Kidney (tissue), 22 donors: ENCODE measurements at places on chromosomes 5 and 9.

GRCh38 chr9:22332202-22332601 is 114.4 kb upstream of the DMRTA1 start:
- DNase-seq = no peak

DNA sequence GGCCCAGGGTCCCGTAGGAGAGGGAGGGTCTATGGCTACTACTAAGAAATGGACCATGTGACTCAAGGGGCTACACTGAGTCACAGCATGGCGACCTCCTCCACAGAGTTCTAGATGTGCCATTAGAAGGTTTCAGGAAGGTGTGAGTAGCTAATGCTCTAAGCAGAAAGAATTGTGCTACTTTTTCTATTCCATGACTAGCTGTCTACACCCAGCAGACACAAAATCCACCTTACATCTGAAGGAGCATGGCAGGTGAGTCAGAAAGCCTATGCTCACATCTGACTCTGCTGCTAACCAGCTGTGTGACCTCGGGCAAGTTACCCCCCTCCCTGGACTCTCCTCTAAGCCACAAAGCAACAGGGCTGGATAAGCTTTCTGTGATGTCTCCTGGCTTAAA is 14.4 kb upstream of the MEIKIN start:
- no peak for DNase-seq

DNA sequence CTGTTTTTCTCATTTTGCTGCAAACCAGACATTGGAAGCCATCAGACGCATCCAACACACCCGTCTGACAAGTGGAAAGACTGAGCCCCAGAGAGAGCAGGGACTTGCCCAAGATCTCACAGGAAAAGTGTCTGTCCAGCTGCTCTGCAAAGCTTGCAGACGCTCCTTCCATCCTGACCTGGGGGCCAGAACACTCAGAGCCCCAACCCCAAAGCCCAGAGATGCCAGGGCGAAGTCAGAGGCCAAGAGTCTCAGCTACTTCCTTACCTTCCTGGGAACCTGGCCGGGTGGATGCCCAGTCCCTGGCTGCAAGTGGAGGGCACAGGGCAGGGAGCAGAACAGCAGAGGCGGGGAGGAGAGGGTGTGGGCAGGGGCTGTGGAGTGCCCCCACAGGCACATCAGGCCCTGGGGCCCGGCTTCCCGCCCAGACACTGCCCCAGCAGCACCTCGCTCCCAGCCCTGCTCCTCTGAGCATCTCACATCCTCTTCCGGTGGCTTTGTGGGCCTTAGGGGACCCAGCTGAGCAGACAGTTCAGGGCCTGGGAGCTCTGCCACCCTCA is 9.7 kb upstream of the RALGDS start:
- no peak for DNase-seq

DNA sequence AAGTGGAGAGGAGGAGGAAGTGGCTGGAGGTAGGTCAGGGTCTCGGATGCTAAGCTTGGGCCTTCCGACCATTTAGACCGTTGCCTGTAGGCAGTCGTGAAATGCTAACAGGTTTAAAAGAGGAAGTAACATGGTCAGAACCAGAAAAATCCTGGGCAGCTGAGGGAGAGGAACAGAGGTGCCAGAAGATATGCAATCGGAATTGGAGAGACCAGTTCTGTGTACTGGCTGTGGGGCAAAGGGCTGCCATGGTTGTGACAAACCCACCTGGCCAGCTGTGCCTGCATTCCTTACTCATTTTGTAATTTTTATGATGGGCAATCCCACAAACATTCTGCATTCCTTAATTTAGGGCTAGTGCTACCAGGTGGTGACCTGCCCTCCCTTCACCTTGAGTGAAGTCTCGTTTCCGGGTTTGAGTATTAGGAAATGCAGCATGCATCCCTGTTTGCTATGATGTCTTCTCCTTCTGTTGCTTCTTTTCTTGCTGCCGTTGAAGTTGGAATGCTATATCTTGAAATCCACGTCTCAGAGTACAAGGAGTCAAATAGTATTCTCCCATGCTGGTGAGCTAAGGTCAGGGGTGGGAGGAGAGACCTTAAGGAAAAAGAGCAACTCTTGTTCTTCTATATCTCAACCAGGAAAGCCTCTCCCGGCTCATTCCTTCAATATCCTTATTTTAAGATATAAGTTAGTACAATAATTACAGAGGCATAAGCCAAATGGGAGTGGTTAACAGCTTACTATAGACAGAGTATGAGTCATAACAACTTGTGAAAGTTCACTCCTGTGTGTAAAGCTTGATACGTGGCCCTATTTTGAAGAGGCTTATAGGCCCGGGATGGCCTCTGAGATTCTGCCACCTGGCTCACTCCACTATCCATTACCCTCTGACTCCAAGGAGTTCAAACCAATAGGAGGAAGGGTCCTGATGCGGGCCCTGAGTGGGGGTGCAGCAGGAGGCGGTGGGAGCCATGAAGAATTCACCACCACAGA is 37.0 kb downstream of the B4GALT1 start:
- no peak for DNase-seq

DNA sequence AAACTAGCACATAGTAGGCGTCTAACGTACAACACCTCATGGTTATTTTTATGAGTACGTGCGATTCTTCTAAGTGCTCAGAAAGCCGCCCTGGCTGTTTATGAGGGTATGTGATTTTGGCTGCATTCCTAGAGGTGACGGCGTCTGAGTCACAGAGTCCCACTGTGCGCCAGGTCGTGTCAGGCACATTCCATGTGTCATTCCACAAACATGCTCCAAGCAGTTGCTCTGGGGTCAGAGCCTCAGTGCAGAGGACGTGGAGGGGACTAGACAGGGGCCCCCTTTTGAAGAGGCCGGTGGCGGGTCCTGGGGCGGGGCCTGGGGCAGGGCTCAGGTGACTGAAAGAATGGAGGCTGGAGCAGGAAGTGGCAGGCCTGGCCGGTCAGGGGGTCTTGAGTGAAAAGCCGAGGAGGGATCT is 51.9 kb downstream of the NEK6 start:
- DNase-seq = no peak

DNA sequence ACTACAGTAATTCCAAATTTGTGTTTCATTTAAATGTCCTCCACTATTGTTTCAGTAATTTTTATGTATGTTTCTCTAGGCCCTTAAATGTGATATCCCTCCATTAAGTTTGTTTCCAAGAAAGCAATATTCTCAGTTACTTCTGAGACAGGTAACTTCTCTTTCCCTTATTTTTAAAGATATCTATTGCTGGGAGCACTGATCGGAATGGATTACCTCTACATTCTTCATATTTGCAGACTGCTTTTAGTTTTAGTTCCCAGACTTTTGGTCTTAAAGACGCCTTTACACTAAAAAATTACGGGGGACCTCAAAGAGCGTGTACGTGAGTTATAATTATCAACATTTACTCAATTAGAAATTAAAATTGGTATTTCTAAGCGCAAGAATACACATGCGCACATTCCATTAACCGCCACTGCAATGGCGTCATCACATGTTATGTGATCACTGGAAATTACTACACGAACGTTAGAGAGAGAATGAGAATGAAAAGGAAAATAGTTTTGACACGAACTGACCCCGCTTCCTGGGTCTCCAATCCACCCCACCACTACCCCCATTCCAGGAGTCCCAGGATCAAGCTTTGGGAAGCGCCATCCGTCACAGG is 519 bp upstream of the RAD50 start:
- no peak for DNase-seq

- no peak for DNase-seq
These were observed 21.6 kb downstream of the ANKRD33B start for GRCh38 chr5:10585518-10585915.

DNA sequence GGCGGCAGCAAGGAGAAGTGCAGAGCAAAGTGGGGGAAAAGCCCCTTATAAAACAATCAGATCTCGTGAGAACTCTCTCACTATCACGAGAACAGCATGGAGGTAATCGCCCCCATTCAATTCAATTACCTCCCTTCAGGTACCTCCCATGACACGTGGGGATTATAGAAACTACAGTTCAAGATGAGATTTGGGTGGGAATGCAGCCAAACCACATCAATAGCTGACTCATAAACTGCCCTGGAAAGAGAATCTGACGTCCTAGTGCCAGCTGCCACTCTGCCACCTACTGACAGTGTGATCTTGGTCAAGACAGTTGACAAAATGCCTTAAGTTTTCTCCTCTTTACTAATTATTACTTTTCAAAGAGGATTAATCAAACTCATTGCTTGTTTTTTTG is 128.3 kb downstream of the GPBP1 start:
- no peak for DNase-seq

DNA sequence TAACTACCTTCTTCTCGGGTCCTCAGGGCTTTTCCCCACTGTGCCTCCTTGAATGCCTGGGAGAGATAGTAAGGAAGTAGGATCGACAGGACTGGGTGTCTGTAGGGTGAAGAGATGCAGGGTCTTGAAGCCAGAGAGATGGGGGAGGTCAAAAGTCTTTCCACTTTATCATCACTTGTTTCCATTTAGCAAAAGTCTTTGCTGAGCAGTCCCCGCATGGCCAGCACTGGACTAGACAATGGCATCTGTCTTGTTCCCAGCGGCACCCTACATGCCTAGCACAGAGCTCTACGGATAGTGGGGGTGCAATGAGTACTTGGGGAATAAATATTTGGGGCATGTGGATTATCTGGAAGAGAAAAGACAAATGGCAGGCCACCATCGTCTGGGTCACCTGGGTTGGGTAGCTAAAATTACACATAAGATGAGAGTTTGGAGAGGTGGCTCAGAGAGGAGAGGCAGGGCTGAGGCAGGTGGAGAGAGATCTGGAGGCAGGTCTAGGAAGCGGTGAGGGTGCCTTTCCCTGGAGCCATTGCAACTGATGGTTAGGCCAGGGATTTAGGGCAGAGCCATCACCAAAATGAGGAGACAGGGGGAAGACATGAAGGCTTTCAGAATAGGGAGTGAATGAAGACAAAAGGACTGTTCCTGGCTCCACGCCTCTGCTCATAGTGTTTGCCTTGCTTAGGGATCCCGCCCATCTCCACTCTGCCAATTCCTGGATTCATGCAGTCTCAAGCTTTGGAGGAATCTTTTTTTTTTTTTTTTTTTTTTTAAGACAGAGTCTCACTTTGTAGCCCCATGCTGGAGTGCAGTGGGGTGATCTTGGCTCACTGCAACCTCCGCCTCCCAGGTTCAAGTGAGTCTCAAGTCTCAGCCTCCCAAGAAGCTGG is 250.8 kb upstream of the KLF4 start:
- DNase-seq = no peak

GRCh38 chr5:170148430-170149205 is 42.9 kb downstream of the FOXI1 start:
- DNase-seq = no peak

- DNase-seq = peak; percentile 71
These were observed 744 bp downstream of the OTULIN start for GRCh38 chr5:14665101-14665822.

- no peak for DNase-seq
These were observed 1111.9 kb downstream of the MAT2B start for GRCh38 chr5:164617290-164617689.

DNA sequence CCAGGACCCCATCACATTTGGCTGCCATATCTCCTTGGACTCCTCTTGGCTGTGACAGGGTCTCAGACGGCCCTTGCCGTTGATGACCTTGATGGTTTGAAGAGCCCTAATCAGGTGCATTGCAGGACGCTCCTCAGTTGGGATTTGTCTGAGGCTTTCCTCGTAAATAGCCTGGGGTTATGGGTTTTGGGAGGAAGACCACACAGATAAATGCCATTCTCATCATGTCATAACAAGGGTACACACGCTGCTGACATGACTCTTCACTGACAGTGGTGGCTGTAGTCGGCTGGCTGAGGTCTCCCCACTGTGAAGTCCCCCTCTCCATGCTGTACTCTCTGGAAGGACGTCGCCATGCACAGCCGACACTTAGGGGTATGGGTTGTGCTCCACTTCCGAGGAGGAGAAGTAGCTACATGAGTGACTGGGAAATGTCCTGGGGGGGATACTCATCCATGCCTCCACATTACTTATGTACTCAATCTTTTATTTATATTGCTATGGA is 42.9 kb upstream of the SPTLC1 start:
- DNase-seq = no peak

GRCh38 chr5:116942622-116943021 is 368.0 kb upstream of the SEMA6A start:
- DNase-seq = no peak

DNA sequence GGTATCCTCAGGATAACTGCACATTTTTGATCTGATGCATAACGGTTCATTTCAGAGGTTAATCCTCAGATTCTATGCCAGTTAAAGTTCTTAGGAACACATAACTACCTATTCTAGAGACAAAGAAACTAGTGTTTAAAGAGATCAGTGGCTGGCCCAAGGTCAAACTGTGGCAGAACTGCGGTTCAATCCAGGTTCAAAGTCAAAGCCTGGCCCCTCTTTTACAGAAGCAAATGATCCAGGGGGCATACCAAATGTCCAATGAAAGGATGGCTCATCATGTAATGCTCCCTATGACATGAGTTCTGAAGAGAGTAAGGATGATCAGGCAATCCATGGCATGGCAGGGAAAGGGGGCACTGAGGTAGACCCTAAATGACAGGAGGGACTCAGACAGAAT is 283.3 kb downstream of the SPOCK1 start:
- no peak for DNase-seq

GRCh38 chr5:90876366-90876765 is 317.8 kb downstream of the ADGRV1 start:
- no peak for DNase-seq

DNA sequence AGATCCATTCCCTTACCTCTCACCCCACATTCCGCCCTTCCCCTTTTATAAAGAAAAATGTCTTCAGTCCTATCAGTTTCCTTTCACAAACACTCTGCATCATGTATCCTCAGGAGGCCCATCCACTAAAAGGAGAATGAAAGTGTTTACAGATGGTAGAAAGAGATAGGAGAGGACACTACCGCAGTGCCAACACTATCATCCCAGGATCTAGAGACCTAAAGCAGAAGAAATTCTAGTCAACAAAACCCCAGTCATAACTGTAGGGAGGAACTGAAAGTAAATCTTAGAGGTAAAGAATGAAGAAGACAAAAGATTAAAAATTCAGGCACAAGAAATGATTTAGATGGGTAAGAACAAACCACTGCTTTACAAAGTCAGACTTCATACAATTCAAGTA is 114.1 kb downstream of the MLLT3 start:
- no peak for DNase-seq

GRCh38 chr9:126661521-126662251 is 48.0 kb downstream of the LMX1B start:
- peak; percentile 92 for DNase-seq

DNA sequence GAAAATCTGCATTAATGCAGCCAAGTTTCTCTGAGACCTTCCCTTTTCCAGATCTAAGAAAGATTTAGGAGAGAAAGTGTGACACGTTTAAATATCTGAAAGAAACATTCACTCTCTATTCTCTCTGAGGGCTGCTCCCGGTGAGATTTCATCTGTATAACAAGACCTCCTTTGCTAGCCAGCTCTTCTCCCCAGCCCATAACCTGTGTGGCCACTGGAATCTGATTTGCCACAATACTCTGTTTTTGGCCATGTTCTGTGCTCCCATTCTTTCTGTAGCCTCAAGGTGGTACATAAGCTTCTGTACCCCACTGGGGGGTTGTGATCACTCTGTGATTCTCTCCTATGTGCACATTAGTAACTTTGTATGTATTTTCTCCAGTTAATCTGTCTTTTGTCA is 291.0 kb upstream of the SEMA6A start:
- DNase-seq = no peak

DNA sequence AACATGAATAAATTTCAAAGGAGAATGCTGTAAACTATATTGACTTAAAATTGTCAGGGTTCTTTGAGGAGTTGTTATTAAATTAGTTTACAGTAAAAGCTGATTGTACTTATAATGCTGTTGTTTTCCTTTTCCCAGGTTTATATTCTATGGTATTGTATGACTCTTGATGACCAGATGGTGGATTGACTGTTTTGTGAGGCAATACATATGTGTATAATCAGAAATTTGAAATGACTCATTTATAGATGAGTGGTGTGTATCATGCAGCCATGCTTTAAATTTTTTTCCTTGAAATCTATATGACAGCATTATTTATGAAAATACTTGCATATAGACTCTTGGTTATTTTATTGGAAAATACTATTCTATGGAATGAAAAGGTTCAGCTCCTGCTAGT is 195.3 kb downstream of the CNTLN start:
- no peak for DNase-seq
